Left lobe of liver (tissue), 2 donors: ENCODE measurements at places on chromosomes 1 and 21.

DNA sequence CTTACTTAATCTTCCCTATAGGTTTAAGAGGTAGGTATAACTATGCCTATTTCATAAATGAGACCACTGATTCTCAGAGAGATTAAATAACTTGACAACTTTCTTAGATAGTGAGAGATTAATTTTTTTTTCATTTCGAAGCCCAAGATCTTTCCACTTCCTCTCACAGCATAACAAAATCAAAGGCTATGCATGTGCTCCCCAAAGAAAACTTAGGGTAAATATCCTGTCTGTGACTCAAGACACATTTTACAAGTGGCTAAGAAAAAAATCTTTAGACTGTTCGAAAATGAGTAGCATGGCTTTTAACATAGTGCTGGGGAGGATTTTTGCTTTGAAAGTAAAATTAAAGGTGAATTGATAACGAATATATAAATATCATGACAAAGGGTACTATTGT, 8.2 kb upstream of the C1orf141 start:
- no peak for DNase-seq

DNA sequence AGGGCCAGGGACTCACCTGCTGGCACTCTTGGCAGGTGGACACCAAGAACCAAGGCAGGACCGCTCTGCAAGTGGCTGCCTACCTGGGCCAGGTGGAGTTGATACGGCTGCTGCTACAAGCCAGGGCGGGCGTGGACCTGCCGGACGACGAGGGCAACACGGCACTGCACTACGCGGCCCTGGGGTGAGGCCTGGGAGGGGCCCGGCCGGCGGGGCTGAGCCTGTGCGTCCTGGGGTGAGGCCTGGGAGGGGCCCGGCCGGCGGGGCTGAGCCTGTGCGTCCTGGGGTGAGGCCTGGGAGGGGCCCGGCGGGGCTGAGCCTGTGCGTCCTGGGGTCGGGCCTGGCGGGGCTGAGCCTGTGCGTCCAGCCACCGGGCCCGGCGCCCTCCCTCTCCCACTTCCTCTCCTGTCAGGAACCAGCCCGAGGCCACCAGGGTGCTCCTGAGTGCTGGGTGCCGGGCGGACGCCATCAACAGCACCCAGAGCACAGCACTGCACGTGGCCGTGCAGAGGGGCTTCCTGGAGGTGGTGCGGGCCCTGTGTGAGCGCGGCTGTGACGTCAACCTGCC, 4.6 kb upstream of the MMP23B start:
- peak; percentile 42 for DNase-seq

GRCh38 chr1:195197116-195197515, 1411.1 kb downstream of the KCNT2 start:
- no peak for DNase-seq

DNA sequence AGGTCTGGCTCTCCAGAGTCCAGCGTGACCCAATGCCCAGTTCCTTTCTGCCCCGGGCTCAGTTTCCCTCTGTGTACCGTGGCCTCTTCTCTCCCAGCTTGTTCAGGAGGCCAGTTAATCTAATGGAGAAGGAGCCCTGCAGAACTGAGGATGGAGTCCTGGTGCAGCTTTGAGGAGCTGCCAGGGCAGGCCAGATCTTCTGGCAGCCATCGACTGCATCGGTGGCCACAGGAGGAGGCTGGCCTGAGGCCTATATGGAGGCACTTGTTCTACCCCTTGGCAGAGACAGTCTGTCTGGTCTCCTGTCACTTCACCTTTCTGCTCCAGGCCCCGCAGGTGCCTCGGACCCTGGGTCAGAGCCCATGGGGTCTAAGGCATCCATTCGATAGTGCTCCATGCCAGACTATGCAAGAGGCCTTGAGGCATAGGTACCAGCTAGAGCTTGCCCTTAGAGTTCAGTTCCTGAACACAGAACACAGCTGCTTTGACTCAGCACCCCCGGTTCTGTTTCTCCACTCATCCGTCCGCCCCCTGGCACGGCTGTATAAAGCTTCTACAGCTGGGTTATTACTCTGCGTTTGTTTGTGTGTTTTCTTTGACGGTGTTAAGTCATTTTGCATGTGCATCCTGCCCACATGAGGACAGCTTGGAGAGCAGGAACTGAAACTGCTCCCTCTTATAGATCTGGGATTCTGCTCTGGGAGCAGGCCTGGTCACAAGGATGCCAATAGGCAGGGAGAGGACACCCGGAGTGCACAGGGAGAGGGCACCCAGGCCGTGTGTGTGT, 18.5 kb upstream of the LRRN2 start:
- no peak for DNase-seq

DNA sequence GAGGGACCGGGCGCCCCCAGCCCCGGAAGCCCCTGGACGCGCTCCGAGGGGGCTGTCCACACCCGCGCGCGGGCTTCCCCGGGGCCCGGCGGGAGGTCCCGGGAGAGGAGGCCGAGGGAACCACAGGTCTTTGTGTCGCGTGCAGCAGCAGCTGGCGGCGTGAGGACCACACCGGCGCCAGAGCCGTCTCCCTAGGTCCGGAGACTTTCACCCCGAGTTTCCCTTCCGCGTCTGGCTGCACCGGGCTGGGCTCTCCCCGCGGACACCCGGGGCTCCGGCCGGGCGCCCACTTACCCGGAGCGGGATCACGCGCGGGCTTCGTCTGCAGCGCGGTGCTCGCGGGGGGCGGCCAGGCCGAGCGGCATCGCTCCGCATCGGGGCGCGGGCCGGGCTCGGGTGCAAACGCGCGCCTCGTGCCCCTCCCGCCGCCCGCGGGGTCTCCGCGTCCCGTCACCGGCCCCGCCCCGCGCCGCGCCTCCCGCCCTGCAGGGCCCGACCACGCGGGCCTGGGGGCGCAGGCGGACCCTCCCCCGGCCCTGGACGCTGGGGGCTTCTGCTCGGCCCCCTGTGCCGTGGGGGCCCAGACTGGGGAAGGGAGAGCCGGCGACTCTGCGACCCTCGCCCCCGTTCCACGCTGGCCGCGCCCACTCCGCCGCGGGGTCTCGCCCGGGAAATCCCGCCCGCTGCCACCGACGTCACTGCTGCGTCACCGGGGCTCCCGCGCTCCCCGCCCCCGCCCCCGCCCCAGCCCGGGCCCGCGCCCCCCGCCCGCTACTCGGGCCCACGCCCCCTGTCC, at the start of gene GNG4:
Gene GNG4, minus strand, starts transcription at position 417 of the 796 bp plus-strand sequence. CDS start 65,946 bp downstream, outside the sequence.
- no peak for DNase-seq

DNA sequence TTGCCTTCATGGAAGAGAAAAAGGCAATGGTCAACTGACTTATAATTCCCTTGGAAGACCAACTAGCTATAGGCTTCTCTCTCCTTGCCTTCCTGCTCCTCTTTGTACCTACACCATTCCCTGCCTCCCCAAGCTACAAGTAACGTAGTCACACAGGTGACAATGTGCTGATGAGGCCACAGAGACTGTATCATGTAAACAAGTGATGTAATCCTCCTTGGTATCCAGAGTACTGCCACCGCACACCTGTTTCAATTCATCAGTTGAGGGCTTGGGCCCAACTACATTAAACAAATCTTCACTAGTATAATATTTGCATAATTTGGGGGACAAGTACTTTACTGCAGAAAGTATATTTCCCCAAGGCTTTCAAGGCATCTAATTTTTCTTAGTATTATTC, 76.4 kb upstream of the SCYL3 start:
- DNase-seq: no peak

GRCh38 chr1:165871311-165872067, 44.1 kb downstream of the UCK2 start:
- DNase-seq: peak; percentile 56

DNA sequence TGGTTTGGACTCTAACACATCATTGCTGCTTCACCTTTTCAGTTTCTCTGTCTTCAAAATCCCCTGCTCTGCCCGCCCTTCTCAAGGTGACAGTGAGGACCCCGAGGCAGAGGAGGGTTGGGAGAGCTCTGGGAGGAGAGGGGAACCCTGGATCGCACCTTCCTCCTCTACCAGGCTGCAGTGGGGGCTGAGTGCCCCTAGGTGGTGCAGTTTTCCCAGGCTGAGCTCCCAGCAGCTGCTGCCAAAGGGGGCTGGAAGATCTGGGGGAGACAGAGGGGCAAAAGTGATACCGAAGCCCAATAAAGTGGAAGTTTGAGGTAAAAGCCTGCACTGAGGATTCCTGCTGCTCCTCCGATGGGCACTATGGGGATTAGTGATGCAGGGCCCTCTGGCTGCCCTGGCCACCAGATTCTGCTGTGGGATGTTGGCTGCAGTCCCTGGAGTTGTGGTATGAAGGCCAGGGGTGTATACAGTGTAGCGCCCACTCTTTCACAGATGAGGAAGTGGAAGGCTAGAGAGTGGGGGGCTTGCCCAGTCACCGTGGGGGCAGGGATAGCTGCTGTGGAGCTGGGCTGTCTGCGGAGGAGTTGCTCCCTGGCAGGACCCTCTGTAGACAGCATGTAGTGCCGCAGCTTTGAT, 40.7 kb upstream of the SCMH1 start:
- no peak for DNase-seq

DNA sequence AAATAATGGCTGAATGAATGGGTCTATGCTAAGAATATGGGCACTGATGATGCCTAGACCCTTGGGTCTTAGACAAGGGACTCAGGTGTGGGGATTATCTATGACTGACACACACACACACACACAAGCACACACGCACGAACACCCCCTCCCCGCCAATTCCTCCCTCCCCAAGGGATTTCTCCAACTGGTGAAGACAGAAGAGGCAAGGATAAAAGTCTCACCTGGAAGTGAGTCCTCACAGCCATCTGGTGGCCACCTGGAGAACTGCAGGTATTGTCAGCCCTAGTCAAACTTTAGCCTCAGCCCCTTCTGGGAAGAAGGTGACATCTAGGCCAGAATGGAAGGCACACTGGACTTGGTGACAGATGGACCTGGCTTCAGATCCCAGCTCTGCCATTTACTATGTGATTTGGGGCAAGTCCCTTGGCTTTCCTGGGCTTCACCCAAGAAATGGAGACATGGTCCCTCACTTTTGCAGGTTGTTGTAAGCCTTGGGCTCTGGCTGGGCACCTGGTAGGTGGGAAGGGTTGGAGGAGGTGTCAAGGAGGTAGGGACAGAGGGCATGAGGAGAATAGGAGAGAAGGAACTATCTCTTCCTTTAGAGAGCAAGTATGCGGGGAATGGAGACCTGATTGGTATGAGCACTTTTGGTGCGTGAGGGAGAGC, 4.0 kb upstream of the GPR3 start:
- DNase-seq: peak; percentile 66

DNA sequence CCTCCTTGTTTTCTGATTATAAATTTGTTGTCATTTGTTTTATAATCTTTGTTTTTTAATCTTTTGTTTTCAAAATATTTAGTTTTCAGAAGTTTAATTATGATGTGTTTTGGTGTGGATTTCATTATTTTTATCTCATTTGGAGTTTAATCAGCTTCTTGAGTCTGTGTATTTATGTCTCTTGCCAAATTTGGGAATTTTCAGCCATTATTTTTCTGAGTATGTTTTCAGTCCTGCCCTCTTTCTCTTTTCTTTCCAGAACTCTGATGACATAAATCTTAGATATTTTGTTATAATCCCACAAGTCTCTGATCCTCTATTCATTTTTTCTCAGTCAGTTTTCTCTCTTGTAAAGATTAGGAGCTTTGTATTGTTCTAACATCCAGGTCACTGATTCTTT, 89.8 kb downstream of the RHOU start:
- DNase-seq: no peak

DNA sequence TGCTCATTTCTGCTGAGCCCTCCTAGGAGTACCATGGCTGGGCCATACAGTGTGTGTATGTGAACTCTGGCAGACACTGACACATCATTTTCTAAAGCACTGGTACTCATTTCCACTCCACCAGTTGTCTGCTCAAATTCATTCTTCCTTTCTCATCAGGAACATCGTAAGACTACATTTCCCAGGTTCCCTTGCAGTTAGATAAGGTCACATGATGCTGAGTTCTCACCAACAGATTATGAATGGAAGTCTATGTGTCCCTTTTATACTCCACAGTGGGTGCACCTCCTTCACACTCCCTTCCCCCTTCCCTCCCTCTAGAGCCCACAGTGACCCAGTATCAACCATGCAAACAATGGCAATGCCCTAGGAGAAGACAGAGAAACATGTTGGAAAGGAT, 38.3 kb upstream of the PAX7 start:
- DNase-seq: no peak

GRCh38 chr1:85339656-85340399, 63.4 kb upstream of the BCL10 start:
- DNase-seq: no peak

- no peak for DNase-seq
These were observed 81.6 kb downstream of the PAX7 start for GRCh38 chr1:18712252-18712600.

DNA sequence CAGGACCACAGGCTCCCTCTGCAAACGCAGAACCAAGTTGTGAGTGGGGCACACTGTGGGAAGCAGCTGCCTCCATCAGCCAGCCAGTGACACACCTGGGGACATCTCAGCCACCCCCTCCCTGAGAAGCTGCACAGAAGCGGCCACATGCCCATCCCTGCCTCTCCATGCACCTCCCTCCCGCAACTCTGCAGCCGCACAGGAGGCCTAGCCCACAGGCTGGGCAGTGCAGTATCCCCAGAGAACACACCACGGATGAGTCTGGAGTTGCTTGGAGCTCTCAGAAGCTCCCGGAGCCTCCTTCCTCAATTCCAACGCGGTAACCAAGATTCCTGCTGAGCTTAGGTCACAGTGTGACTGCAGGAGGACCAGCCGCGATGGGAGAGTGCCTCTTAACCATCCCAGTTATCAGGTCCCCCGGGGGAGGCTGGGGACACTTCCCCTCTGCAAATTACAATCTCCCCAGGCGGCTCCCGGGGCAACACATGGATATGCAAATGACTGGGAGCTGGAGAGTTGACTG, 1.2 kb upstream of the WNT3A start:
- DNase-seq: peak; percentile 24

GRCh38 chr1:920010-920409, 3.7 kb upstream of the SAMD11 start:
- DNase-seq: no peak

DNA sequence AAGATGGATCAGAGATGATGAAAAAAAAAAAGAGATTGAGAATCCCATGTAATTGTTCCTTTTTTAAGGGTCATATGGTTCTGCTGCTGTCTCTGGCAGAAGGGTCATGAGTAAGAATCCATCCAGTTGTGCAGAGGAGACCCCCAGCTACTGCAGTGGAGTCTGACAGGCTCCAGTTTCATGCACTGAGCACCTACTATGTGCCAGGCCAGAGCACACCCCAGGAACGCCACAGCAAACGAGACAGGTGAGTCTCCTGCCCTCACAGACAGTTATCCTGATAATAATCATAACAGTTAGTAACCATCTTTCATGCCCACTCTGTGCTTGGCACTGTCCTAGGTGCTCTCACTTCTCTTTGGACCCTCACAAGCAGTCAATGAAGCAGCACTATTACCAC, 420.0 kb downstream of the MATN1 start:
- DNase-seq: no peak

GRCh38 chr1:41613689-41614574, 129.4 kb upstream of the EDN2 start:
- DNase-seq: no peak
